Fibroblast of lung (primary cell): ENCODE measurements at places on chromosomes 6 and 20.

DNA sequence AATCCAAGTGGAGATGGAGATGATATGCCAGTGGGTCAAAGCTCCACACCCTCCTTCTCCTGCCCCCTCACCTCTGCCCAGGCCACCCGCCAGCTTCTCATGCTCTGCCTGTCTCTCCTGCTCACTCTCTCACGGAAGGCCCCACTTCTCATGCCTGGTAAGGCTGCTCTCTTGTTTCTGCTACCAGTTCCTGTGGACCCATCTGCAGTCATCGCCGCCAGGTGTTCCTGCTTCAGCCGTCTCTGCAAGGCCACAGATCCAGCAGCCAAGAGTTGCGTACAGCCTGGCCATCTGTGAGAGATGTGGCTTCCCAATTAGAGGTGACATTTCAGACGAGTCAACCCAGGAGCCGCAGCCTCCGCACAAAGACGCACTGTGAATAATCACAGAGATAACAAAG lies 40.8 kb upstream of the NXT1 start:
- DNase-seq: no peak

DNA sequence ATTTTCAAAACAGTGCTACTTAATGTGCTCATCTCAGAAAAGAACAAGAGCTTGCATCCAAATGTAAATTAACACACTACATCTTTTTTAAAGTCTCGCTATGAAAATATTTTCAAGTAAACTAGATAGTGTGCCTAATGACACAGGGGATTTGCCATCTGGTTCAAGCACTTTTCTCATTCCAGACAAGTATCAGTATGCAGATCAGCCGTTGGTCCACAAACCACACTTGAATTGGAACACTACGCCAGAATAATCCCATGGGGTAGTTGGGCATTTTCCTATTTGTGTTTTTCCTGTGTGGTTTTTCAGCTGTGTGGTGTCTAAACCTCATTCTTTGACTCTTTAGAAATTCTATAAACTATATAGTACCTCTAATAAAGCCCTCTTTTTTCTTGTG lies 256.2 kb downstream of the EPHA7 start:
- no peak for DNase-seq

DNA sequence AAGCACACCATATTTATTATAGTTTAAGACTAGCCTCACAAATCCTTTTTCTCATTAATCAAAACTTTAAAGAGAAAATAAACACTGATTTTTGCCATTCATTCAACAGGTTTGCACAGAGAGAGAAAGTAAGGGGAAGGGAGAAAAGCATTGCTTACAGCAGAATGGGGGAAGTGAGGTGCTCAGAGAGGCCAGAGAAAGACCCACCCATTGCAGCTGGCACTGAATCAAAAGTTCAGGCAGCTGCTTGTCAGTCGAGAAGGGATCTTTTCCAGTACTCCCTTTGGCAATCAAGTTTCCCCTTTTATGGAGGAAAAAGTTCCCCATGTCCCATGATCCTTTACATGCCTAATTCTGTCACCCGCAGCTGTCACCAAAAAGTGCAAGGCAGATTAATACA lies 8.0 kb upstream of the CRISP2 start:
- no peak for DNase-seq

GRCh38 chr20:48146308-48146707 lies 361.0 kb upstream of the SULF2 start:
- DNase-seq: no peak

DNA sequence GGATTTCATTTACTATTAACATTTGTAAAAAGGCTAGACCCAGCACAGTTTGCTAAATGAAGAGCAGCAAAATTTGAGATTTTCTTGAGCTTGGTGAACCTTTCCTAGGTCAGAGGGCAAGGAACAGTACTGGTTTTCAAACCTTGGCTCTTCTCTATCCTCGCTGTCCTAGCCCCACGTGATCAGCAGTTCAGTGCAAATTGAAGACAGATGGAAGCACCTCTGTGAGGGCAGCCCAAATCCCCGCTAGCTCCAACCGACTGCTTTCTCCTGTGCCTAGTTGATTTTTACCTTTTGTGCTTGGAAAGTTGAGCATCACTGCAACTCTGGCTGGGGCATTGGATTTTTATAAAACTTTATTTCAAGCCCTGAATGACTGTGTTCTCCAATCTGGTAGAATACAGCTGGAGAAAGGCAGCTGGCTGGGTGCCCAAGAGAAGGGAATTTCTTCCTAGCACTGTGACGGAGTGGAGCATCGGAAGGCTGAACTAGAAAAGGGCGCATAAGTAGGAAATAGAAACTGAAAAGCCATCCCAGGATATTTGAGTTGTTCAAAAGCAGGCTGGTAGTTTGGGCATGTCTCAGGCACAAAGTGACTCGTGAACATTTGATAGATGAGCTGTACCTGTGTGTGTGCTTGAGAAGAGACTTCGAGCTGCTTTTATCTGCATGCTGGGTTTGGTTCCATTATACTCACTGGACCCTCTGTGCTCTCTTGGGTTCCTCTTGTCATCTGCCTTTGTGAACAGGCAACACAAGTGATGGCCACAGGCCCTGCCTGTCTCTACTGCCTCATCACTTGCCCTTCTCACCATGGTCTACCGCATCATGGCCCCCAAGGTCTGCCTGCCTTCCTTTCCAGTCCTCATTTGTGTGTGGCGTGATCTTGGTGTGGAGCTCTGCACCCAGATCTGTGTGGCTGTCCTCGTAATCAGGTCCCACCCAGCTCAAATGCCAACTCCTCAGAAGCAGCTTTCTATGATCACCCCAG lies 2.3 kb downstream of the RNF114 start:
- peak; percentile 80 for DNase-seq

- DNase-seq: no peak
Measured at GRCh38 chr20:7159903-7160302, 392.4 kb downstream of the BMP2 start.

DNA sequence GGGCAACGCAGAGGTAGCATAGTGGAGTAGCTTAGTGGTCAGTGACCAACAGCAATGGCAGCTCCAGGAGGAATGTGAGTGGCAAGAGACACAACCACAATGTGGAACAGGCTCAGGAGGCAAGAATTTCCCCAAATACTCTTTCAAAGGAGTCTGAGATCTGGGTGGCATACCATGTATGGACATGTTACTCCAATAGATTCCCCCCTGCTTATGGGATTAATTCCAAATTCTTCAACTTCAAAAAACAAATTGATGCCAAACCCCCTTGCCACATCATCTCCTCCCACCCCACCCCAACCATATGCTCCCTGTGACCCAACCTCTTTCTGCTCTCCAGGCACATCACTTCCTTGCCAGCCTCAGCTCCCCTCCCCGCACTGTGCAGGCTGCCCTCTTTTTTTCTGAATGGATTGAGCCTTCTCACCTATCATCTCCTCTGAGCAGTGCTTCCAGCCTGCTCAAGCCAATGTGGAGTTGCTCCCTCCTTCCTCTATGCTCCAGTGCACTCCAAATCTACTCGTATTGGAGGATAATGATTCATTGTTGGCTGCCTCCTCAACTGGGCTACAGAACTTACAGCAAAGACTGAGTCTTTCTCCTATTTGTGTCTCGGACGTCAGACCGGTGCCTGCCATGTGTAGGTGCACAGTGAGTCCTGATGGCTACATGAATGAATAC lies 93.0 kb upstream of the CEP85L start:
- DNase-seq: peak; percentile 38

GRCh38 chr6:7243179-7243981 lies 69.6 kb downstream of the SSR1 start:
- peak; percentile 46 for DNase-seq

GRCh38 chr6:11228935-11229654 lies 3.4 kb downstream of the NEDD9 start:
- DNase-seq: no peak

DNA sequence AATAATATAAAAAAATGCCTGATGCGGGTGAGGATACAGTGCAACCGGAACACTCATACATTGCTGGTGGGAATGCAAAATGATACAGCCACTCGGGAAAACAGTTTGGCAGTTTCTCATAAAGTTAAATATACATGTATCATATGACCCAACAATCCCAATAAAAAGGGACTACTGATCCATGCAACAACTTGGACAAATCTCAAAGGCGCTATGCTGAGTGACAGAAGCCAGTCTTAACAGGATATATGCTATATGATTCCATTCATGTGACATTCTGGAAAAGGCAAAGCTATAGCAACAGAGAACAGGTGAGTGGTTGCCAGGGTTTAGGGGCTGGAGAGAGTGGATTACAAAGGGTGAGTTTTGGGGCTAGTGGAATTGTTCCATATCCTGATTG lies 170.2 kb upstream of the MLN start:
- DNase-seq: no peak

DNA sequence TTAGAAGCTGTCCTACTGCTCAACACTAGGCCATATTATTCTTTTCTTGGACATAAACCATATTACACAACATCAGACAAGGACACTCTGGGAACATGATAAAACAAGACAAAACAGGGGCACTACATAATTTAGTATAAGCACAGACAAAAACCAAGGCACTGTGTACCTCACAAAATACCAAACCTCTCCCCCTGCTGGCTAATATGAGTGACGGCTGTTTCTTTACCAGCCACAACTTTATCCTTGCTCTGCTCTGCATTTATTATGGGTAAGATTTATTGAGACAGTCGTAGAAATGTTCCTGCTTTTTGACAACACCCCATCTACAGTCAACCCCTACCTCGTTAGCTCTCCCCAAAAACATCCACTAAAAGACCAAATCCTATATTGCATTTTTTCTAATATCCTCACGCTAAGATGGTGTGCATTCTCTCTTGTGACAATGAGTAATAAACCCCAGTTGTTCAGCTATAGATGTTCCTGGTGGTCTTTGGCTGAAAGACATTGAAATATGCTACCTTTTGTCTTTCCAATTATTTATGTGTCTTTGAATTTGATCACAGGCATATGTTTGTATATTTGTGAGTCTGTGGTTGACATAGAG lies 23.8 kb upstream of the POLR1H start:
- DNase-seq: peak; percentile 56

GRCh38 chr6:40440053-40440452 lies 147.1 kb downstream of the LRFN2 start:
- no peak for DNase-seq

- DNase-seq: no peak
Measured at GRCh38 chr6:132456700-132457143, 55.4 kb upstream of the MOXD1 start.

- DNase-seq: no peak
Measured at GRCh38 chr20:16699293-16699692, 30.5 kb upstream of the SNRPB2 start.

GRCh38 chr6:129364767-129365166 lies 345.2 kb downstream of the ARHGAP18 start:
- DNase-seq: no peak

DNA sequence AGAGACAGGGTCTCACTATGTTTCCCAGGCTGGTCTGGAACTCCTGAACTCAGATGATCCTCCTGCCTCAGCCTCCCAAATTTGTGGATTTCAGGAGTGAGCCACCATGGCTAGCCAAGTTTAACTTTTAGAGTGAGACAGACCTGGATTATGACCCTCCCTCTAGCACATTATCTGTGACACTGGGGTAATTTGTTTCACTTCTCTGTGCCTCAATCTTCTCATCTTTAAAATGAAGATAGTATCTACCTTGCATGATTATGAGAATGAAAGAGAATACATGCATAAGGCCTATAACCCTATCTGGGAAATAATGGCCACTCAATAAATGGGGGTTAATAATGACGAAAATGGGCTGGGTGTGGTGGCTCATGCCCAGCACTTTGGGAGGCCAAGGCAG lies 373.6 kb downstream of the SYNE1 start:
- DNase-seq: no peak

DNA sequence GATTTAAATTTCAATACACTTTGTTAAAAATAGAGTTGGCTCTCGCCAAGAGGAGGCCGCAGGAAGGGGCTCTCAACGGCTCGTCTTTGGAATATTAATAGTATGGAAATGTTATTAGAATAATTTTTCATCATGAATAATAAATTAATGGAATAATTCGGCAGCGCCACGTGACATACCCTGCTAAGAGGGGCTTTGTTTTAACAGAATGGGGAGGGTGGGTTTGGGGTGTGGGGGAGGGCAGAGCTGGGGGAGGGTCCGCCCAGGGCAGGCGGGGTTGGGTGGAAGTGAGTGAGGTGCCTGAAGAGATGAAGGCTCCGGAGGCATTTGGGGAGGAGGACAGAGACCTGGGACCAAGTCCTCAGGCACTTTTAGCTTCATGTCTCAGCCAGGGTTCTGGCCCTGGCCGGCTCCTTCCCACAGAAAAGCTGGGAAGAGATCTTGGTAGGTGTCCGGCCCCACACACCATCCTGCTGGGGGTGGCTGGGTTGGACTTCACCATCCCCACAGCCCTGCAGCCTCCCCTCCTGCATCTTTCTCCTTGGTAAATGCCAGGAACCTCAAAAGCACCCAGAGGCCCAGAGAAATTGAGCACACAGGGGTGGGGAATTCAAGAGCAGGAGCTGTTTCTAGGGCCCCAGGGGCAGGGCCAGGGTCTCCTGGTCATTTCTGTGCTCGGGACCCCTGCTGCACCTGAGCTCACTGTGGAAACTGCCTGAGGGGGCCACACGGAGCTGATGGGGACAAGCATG lies 93.6 kb upstream of the BHLHE23 start:
- no peak for DNase-seq

GRCh38 chr6:161150566-161150965 lies 123.3 kb downstream of the AGPAT4 start:
- no peak for DNase-seq

GRCh38 chr6:5270093-5270680 lies 8.9 kb downstream of the FARS2 start:
- no peak for DNase-seq

DNA sequence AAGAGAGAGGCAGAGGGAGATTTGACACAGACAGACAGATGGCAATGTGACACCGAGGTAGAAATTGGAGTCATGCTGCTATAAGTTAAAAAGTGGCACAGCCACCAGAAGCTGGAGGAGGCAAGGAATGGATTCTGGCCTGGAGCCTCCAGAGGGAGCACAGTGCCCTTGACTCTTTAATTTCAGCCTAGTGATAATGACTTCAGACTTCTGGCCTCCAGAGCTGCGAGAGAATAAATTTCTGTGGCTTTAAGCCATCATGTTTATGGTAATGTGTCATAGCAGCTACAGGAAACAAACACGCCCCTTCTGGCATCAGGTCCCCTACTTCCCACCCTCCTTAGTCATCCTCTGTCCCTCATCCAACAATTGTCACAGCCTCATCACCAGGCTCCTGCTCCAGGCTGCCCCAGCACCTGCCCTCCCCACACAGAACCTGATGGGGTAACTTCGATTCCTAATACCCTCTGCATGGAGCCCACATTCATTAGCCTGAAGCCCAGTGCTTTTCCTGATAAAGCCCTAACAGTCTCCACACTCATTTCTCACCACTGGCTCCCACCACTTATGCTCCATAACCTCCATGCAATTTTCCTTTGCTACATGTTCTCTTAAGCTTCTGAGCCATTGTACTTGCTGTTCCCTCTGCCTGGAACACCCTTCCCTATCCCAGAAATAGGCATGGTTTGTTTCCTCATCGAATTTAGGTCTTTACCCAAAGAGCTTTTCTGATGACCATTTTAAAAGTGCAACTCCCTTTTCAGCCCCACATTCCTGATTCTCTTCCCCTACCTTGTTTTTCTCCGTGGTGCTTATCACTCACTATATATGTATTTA lies 69.7 kb upstream of the TOX2 start:
- peak; percentile 96 for DNase-seq
